T1000 (cell line): ENCODE measurements at places on chromosomes 3 and 15.

DNA sequence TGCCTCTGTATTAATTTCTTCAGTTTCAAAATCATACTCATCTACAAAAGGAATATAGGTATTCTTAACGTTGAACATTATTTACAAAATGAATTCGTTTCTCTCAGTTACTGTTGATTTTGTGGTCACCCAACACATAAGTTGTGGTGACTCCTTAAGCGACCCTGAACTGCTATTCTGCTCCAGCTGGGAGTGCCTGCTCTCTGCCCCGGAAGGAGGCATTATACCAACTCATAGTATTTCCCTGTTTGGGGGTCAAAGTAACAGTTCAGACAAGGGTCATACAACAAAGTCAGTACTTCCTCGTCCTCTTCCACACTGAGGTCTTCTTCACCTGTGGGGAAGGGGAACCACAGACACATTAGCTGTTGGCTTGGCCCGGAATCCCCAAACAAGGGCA lies 75.7 kb upstream of the FAM3D start:
- no peak for DNase-seq

DNA sequence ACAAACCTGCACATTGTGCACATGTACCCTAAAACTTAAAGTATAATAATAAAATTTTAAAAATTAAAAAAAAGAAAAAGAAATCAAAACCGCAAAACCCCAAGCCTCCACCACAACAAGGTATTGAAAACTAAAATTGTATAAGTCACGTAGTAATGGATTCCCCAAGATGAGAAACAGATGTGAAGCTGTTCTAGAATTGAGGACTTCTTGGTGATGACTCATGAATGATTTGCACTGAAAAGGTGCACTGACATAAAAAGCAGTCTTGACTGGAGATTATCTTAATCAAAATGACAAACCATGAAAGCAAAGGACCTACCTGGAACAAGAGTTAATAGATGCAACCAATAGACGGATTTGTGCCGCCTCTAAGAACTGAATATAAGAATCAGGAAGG lies 225.8 kb downstream of the MYRIP start:
- DNase-seq = no peak

- no peak for DNase-seq
Measured at GRCh38 chr15:51768018-51768417, 16.6 kb downstream of the TMOD2 start.

DNA sequence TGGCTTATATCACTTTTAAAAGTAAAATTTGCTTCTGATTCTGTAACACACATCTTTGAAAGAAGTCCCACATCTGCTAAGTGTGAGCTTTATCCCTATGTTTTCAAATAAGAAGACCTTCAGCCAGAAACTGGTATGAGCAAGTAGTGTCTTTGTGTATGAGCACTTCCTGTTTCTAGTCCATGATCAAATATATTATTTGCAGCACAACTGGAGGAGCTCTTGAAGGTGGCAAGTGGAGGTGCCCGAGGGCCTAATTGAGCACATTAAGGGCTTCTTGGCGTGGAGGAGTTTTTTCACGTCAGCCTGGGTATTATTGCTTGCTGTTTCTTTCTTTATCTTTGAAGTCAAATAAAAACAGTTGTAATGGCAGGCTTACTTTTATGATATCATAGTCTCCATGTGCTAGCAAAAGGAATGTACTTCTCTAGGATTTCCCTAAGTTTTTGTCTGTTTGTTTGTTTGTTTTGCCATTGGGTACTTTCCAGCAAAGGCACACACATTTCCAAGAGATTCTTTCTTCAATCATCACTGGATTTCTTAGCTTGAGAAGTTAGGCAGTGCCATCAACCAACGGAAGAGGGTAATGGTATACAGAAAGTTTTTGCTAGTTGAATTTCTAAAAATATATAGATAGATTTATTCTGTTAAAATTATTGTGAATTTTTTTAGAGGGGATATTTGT lies 68.1 kb downstream of the MEIS2 start:
- no peak for DNase-seq

DNA sequence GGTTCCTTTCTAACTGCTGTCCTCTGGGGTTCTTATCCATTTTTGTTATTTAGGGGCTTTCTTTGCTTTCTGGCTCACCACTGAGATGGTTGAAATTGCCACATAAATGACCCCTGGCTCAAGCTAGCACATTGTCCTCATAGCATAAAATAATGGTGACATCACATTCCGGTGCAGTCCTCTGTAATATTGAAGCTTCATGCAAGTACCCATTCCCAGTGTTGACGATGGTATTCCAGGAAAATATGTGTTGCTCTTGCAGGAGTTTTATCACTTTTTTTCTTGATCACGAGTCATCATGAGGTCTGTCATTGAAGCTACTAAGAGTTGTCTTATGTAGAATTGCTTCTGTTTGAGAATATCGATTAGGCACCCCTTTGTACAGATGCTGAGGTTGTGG lies 56.1 kb downstream of the CRTC3 start:
- no peak for DNase-seq

DNA sequence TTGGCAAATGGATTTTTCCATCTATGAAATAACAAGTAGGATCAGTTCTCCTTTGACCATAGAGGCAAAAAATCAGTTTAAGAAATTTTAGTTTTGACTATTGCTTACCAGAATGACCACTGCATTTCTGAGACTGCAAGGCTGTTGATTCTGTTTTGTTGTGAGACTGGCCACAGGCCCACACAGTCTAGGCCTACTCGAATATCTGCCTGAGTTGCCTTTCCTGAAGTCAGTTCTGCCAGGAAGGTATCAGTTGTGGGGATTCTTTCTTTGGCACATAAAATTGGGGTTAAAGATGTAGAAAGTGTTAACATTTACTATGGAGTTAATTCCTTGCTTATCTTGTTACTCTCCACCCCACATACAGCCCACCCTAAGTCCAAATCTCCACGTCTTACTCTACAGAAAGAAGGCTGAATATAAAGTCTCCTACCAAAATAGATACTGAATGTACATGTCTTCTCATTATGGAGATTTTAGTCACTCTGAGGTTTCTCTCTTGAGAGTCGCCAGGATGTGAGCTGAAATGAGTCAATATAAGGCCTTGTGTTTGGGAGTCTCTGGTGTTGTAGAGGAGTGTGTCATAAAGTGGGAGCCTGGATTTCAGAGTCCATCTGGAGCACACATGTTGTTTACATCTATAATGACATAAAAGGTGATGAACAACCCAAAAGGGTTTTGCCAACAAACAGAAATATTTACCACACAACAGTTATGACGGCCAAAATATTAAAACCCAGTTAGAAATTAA lies 45.0 kb upstream of the WWTR1 start:
- DNase-seq = no peak

GRCh38 chr3:193813501-193813830 lies 220.5 kb downstream of the OPA1 start:
- no peak for DNase-seq

- DNase-seq = no peak
Measured at GRCh38 chr15:80636675-80637074, 58.4 kb upstream of the ABHD17C start.

DNA sequence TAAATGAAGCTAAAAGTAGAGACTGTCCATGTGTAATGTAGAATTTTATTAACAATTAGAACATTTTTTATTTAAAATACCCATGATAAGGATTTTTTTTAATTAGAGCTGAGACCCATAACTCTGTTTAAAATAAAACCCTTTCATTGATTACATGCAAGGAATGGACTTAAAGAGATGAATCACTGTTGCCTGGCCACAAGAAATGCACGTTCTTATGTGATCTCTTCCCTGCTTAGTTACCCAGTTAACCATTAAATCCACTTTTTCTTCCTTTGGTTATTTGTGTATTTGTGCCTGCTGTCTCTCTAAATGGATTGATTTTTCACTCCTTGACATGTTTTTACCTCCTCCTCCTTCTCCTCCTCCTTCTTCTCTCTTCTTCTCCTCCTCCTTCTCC lies 83.3 kb upstream of the SLITRK3 start:
- no peak for DNase-seq

- DNase-seq = no peak
Measured at GRCh38 chr15:28927043-28927442, 41.3 kb downstream of the APBA2 start.

GRCh38 chr3:25096536-25096935 lies 331.5 kb upstream of the RARB start:
- no peak for DNase-seq

DNA sequence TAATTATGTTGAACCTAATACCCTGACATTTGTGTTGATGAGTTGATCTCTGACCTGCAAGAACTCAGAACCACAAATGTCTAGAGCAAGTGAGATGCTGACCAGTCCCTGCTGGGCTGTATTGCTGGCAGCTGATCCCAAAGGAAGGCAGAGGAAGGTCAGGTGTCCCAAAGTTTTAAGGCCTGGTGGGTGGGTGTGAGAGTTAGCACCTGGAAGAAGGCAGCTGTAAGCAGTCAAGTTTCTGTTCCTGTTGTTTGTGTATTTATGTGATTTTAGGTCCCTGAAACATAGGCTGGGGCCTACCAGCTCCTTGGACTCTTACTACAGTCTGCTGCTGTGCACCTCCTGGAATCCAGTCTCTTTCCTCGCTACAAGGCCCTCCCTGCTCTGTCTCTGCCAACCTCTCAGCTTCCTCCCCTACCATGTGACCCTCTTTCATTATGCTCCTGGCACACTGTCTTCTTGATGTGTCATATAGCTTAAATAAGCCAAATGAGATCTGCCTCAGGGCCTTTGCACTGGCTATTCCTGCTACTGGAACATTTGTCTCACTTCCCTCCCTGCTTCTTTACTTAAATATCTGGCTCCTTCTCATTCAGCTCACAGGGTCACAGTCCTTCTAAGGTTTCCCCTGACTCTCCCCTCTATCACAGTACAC lies 31.0 kb upstream of the ATOSA start:
- DNase-seq = no peak

DNA sequence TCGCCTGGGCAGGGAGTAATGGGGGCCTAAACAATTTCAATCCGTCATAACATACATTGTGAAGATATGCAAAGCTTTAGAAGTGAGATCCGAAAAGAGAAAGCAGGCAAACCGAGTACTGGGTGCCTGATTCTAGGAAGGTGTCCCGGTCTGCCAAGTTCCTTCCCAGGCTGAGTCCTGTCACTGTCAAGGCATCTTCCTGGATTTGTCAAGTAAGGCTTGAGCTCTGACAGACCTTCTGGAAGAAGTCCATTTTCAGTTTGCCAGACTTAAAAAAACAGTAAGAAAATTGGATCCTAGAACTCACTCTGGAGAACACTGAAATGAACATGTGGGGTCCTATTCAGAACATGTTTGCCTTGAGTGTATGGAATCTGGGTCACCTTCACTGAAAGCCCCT lies 253.9 kb downstream of the RORA start:
- no peak for DNase-seq

- no peak for DNase-seq
Measured at GRCh38 chr3:150727653-150728502, 24.2 kb upstream of the ERICH6 start.

GRCh38 chr3:83453056-83453455 lies 1505.7 kb upstream of the CADM2 start:
- no peak for DNase-seq

GRCh38 chr3:139518306-139518705 lies 21.2 kb downstream of the RBP1 start:
- DNase-seq = no peak

DNA sequence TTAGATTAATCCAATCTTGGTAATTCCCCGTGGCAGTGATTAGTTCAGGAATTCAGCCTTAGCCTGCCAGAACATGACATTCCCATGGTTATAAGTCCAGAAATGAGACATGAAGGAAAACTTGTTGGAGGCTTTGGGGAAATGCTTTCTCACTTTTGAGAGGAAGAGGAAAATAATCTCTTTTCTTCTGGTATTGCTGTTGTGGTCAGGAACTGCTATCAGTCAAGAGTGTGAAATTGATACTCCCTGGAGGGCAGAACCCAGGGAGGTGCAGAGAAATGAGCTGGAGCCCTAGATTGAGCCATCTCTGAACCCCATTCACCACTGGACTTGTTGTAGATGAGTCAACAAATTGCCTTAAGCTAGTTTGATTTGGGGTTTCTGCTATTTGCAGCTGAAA lies 38.6 kb upstream of the APH1B start:
- DNase-seq = peak; percentile 57

GRCh38 chr15:92807971-92808571 lies 92.1 kb upstream of the CHD2 start:
- DNase-seq = no peak

DNA sequence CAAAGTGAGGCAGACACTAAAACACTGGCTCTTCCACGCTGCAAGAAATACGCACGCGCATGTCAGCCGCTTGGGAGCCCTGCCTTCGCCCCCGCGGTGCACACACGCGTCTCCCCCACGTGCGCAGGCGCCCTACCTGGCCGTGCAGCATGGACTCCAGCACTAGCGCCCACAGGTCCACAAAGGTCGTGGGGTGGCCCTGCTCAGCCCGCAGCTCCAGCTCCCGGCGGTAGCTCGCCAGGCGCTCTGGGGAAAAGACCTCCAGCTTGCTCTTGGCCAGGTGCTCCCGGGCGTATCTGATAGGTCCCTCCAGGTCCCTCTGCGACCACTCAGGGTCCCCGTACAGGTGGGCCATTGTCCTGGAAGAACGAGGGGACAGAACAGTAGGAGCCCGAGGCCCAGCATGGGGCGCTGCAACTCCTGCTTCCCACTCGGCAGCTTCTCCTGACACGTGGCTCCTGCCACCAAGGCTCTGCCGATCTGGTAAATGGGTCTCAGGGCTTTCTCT lies 14.9 kb downstream of the PLA2G4D start:
- no peak for DNase-seq

GRCh38 chr3:113698956-113699355 lies 2.5 kb upstream of the USF3 start:
- DNase-seq = no peak

DNA sequence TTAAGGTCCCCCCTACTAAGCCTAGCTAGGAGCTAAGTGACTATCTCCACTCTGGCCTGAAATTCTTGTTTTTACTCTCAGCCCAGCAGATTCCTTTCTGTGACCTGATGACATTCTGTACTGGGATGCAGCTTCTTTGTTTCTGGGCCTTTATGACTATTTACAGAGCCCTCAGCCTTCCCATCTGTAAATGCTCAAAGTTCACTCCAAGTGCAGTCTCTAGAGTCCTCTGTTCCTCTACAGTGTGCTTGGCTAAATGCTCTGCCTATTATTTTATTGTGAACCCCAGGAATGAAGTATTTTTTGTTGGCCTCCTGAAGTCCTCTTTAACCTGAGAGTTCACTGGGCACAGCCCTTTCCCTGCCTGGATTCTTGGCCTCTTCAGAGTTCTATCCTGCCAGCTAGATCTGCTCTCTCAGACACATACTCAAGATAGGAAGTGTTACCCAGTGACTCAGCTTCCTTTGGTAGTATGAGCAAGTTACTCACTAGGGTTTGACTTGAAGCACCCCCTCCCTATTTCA lies 278.1 kb upstream of the P2RY1 start:
- no peak for DNase-seq

DNA sequence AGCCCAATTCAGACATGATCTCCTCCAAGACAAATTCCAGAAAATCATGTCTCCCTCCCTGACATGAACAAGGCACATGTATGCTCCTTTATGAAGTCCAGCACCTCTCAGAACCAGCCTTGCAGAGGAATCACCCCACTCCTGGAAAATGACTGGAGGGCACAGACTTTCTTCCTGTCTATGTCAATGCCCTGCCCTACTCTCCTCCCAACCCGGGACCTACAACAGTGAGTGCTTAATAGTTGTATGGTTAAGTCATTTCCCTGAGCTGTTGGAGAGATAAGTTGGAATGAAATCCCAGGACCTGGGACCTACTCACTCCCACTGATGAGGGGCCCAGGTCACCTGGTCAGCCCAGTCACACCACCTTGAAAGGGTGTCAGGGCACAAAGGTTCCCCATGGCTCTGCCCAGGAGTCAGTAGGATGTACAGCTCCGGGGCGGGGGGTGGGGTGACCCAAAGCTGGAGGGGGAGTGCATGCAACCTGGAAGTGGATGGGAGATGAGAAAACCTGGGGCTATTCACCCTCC lies 80.1 kb upstream of the HERC1 start:
- DNase-seq = no peak
